Calu3 (cell line): ENCODE measurements at places on chromosomes 13 and 19.

GRCh38 chr13:45691251-45691650 lies 10.9 kb upstream of the CBY2 start:
- DNase-seq: no peak

DNA sequence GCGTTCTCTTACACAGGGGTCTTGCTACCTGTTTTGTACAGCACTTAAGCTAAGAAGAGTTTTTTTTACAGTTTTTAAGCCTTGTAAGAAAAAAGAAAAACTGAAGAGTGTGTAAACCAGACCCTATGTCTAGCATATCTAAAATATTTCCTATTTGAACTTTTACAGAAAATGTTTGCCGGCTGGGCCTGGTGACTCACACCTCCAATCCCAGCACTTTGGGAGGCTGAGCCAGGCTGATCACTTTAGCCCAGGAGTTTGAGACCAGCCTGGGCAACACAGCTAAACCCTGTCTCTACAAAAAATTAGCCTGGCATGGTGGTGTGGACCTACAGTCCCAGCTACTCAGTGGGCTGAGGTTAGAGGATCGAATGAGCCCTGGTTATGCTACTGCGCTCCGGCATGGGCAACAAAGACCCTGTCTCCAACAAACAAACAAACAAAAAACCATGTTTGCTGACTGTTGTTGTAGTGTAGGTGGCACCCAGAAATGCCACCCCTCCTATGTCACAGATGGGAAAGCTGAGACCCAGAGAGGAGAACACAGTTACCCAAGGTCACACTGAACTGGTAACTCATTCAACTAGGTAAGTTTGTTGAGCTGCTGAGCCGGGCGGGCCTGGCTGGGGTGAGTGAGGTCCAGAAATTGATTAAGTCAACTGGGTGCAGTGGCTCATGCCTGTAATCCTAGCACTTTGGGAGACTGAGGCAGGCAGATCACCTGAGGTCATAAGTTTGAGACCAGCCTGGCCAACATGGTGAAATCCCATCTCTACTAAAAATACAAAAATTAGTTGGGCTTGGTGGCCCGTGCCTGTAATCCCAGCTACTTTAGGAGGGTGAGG lies 1.9 kb upstream of the VASP start:
- DNase-seq: no peak

- DNase-seq: peak; percentile 54
Measured at GRCh38 chr13:109700176-109700575, 86.2 kb downstream of the IRS2 start.

DNA sequence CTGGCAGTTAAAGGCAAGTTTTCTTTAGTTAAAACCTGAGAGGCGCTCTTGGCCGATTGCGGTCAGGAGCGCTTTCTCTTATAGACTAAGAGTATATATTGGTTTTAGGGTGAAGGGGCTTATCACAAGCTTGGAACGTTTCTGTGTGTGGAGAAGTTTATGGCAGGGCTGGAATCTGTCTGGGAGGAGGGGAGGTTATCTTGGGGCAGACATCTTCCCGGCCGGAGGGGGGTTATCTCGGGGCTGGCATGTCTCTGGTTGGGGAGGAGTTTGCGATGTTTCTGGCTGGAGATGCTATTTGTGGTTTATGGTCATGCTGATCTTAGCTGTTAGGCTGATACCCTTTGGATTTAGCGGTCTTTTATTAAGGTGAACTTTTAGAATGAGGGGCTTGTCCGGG lies 18.3 kb downstream of the KDM4B start:
- no peak for DNase-seq

GRCh38 chr19:48396016-48396823 lies 2.8 kb downstream of the GRIN2D start:
- no peak for DNase-seq

- no peak for DNase-seq
Measured at GRCh38 chr19:10111405-10111811, at the start of gene P2RY11. P2RY11 (plus strand) TSS chr19:10111693; CDS start chr19:10111722, 29 bp downstream.

- DNase-seq: no peak
Measured at GRCh38 chr13:39811696-39812095, 156.2 kb downstream of the COG6 start.

DNA sequence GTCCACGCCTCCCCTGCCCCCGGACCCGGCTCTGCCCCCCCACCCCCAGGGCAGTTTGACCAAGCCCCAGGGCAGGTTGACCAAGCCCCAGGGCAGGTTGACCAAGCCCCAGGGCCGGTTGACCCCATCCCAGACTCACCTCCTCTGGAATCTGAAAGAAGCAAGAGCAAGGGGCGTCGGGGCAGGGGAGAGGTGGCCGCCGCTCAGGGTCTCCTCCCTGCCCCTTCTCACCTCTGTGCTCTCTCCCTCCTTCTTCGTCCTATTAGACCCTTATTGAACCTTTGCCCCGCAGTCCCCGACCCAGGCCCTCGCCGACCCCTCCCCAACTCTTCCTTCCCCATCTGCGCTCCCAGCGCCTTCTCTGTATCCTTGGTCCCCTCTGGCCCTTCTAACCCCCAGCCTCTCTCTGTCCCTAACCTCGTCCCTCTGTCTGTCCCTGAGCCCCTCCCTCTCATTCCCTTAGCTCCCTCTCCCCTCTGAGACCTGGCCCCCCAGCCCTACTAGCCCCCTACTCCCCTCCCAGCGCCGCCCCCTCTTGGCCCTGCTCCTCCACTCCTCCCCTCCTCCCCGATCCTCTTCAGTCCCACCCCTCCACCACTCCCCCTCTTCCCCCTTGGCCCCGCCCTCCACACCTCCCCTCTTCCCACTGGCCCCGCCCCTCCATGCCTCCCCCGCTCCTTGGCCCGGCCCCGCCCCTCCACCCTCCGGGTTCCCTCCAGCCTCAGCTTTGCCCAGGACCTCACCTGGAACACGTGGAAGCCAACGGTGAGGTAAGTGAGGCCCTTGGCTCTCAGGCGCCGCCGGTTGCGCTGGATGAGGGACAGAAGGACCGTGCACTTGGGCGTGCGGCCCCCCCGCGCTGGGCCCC lies 7.6 kb downstream of the CAPN12 start:
- DNase-seq: peak; percentile 80

- DNase-seq: no peak
Measured at GRCh38 chr19:19650331-19650730, 6.9 kb upstream of the GMIP start.

DNA sequence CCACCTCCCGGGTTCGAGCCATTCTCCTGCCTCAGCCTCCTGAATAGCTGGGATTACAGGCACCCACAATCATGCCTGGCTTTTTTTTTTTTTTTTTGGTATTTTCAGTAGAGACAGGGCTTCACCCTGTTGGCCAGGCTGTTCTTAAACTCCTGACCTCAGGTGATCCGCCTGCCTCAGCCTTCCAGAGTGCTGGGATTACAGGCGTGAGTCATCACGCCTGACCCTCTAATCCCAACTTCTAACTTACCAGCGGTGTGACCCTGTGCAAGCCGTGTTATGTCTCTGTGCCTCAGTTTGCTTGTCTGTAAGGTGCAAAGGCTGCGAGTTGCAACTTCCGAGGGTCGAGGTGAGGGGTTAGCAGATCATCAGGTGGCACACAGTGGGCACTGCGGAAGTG lies 17.3 kb downstream of the ZSWIM4 start:
- DNase-seq: no peak

- no peak for DNase-seq
Measured at GRCh38 chr13:49429121-49429520, 14.7 kb downstream of the CAB39L start.

DNA sequence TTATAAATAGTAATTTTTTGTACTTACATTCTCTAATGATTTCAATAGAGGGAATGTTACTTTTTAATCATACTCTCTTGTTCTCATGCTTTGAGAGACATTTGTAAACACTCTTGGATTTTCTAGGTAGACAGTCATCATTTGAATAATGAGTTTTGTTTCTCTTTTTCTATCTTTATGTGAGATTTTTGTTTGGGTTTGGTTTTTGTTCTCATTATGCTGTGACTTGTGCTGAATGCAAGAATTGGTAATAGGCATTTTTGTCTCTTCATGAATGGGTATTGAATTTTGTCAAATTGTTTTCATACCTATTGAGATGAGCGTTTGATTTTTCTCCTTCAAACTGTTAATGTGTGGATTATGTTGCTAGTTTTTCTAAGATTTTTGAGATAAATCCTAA lies 56.8 kb upstream of the GPR183 start:
- DNase-seq: no peak

GRCh38 chr13:114279758-114280355 lies 1.5 kb upstream of the UPF3A start:
- no peak for DNase-seq

DNA sequence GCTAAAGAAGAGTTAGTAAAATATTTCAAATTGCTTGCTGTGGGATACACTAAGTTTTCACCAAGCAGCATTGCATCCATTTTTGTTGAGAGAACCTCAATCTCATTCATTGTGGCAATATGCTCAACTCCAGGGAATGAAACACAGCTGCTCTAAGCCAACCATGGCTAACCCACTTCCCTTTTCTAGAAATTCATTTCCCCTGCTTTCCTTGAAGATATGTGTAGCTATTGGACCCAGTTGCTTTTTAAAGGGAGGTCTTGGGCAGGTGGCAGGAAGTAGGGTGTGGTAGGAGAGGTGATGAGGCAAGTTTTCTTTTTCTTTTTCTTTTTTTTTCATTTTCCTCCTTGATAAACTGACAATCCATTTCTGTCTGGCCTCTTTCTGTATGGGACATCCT lies 452.2 kb downstream of the FGF14 start:
- DNase-seq: no peak

GRCh38 chr19:38700902-38701454 lies 43.3 kb downstream of the CAPN12 start:
- DNase-seq: no peak

DNA sequence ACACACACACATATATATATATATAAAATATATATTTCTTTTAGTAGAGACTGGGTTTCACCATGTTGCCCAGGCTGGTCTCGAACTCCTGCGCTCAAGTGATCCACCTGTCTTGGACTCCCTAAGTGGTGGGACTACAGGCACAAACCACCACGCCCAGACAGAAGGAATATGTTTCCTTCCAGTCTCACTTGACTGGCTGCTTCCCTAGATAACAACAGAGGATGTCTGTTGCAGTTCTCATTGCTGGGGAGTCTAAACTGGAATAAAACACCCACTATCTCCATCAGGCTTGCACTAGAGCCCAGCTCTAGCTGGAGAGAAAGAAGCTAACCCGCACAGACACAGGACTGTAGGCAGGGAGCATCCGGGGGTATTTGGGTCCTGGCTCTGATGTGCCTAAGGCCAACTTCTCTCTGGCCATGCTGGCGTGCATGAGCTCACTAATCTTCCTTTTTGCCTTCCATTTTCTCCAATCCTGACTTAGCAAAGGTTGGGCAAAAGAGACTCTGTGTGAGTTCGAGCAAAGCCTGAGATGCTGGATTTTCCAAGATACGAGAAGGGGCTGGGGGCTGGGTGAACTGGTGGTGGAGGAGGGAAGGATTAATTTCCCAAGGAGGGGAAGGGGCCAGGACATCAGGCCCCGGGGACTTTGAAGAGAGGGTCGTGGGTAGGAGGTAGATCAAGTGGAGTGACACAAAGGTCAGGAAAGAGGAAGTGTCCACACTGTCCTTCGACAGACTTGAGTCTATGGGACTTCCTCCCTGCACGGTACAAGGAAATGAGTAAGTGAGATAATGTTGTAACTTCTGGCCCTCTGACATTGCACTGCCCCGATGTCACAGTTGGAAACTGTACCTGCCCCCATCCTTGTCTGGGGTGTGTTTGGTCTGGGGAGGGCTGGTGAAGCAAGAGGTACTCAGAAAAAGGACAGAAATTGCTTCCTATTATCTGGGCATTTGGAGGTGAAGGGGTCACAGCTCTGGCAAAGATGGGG lies 22.5 kb upstream of the ALOX5AP start:
- DNase-seq: peak; percentile 10
